ENCODE measurements at places on chromosomes 6 and 20. TPM values are rescaled to one million over a fixed set of nuclear protein-coding genes. Genes with fewer than 3 reads are reported as not detected.

- no peaks in the 10 kb centered on the region for H3K36me3 ChIP-seq
- no peaks in the 10 kb centered on the region for H3K27me3 ChIP-seq
- no peak for DNase-seq
- no peak overlapping the region for H3K27ac ChIP-seq
- peaks cover 8% of the 10 kb centered on the region for H3K4me1 ChIP-seq
- H3K4me3 ChIP-seq = no peak overlapping the region
Measured at GRCh38 chr6:18347021-18347577, 40.1 kb upstream of the RNF144B start.

VTA1 gene
- 42.2 TPM for total RNA-seq

DNA sequence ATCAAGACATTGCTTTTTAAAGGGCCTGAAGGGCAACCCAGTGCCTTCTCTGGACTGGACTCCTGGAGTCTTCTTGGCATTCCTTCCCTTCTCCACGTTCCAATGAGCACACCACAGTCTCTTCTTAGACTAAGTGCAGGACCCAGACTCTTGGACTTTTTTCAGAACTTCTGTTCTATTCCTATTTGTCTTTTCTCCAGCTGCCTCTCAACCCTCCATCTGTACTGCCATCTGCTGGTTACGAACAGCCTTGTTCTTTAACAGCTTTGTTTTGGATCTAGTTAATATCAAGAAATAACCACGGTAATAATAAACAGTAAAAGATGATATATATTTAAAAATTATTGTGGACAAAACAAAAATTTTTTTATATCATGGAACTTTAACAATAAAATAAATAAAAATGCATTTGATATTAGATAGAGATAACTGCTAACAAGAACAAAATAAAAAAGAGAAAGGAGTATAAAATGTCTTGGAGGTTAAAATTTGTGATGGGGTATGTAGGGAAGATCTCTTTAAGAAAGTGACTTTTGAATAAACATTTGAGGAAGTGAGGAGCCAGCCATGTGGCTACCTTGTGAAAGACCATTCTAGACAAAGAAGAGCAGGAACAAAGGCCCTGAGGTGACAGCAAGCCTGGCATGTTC, 105.1 kb upstream of the HCRTR2 start:
- no peaks in the 10 kb centered on the region for H3K36me3 ChIP-seq
- no peaks in the 10 kb centered on the region for H3K27me3 ChIP-seq
- H3K4me3 ChIP-seq = no peak overlapping the region
- no peaks in the 10 kb centered on the region for H3K4me1 ChIP-seq
- H3K27ac ChIP-seq = no peak overlapping the region

DNA sequence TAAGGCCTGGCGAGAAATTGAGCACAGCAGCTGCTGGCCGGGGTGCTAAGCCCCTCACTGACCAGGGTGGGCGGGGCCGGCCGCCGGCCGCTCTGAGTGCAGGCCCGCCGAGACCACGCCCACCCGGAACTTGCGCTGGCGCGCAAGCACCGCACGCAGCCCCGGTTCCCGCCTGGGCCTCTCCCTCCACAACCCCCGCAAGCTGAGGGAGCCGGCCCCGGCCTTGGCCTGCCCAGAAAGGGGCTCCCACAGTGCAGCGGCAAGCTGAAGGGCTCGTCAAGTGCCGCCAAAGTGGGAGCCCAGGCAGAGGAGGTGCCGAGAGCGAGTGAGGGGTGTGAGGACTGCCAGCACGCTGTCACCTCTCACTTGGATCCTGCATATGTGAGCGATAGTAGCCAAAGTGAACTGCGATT, 251.2 kb downstream of the GJA1 start:
- H3K36me3 ChIP-seq = no peaks in the 10 kb centered on the region
- no peak overlapping the region for H3K27ac ChIP-seq
- H3K4me1 ChIP-seq = no peaks in the 10 kb centered on the region
- DNase-seq = no peak

DNA sequence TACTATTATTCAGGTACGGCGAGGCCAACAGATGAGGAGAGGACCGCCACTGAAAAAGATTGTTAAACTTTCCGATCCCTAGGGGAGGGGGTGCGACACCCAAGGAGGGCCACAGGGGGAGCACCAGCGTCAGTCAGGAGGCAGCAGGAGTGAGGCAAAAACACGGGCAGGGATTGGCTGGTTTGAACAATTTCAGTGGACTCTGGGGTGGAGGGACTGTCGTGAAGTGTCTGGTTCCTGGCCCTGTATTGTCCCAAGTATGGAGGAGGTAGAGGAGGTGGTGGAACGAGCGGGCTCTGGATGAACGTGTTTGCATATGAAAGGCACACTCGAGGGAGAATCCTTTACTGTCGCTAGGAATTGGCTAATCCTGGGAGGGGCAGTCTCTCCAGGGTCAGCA, 32.5 kb upstream of the MCUR1 start:
- DNase-seq = no peak
- H3K27me3 ChIP-seq = no peaks in the 10 kb centered on the region
- no peaks in the 10 kb centered on the region for H3K36me3 ChIP-seq
- H3K27ac ChIP-seq = no peak overlapping the region
- H3K4me3 ChIP-seq = no peak overlapping the region

GRCh38 chr20:13694420-13695150, 55.9 kb upstream of the TASP1 start:
- H3K4me1 ChIP-seq = no peaks in the 10 kb centered on the region
- H3K27me3 ChIP-seq = no peaks in the 10 kb centered on the region
- H3K4me3 ChIP-seq = no peak overlapping the region
- no peak overlapping the region for H3K27ac ChIP-seq
- H3K36me3 ChIP-seq = no peaks in the 10 kb centered on the region
- DNase-seq = no peak

DNA sequence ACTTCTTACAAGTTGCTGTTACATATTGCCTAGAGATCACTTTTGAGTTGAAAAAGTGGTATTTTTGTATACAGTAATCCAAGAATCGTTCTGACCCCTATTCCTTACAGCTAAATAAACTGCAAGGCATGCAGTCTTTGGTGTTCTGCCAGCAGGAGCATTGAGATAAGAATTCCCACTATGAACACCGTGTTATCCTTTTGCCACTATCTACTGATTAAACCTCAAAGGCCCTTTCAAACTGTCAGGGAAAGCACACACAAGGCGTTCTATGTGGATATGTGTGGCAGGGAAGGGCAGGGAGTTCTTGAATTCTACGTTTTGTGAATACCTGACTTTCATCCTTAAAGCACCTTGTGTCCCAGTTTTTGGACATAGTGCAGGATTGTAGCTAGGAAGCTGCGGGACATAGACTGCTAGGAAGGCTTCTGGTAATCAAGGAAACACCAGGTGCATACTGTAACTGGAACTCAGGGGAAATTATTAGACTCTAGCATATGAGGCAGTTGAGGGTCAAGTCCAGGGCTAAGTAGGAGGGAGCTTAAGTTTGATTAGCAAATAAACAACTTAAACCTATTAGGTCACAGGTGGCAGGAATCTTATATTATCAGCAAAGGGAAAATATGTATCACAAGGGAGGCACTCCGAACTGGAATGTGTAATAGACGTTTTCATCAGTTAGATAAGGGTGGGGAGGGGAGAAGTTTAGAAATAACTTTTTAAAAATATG, 506.6 kb downstream of the RNF144B start:
- H3K4me3 ChIP-seq = no peak overlapping the region
- H3K4me1 ChIP-seq = no peaks in the 10 kb centered on the region
- H3K27me3 ChIP-seq = no peaks in the 10 kb centered on the region
- H3K36me3 ChIP-seq = no peaks in the 10 kb centered on the region

GRCh38 chr6:110419028-110419739, 3.8 kb upstream of the DDO start:
- H3K36me3 ChIP-seq = no peaks in the 10 kb centered on the region
- H3K27ac ChIP-seq = no peak overlapping the region
- H3K4me3 ChIP-seq = no peak overlapping the region
- no peaks in the 10 kb centered on the region for H3K27me3 ChIP-seq
- peaks cover 7% of the 10 kb centered on the region for H3K4me1 ChIP-seq

DNA sequence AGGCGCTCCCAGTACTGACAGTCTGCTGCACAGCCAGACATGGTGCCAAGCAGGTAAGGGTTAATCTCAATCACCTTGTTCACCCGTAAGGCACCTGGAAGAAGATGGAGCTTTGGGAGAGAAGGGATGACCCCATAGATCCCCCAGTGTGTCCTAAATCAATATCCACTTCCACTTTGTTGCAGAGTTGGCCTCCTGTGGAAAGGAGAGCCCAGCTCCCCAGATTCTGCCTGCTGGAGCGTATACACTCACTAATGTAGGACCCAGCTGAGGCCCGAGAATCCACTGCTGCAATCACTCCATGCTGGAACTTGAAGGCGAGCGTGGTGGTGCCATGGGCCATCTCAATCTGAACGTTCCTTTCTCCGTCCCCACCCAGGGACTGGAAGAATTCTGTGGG, 1.2 kb downstream of the PSMB8 start:
- DNase-seq = no peak

DNA sequence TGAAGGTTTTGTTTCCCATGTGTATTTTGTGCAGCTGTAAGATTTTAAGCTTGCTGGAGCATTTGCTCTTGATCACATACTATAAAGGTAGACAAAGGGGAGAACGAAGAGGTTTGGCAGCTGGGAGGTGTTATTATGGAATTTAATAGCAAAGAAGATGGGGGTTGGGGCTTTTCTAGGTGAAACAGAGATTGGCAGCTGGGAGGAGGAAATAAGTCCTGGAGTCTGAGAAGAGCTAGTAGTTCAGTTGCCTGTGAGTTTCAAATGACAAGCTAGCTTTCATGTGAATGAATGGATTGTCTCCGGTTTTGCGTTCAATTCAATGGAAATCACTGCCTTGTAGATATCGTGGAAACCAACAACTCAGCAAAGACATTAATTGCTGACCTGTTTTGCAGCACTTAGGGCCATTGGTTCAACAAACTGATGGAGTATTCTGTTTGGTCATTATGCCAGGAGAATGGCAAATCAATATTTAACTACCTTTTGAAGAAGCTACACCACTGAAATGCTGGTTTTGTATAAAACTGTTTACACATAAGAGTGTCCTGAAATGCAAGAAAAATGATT, 38.1 kb upstream of the FLRT3 start:
- H3K36me3 ChIP-seq = no peaks in the 10 kb centered on the region
- H3K27ac ChIP-seq = no peak overlapping the region
- no peak for DNase-seq
- H3K4me1 ChIP-seq = no peaks in the 10 kb centered on the region
- no peak overlapping the region for H3K4me3 ChIP-seq
- no peaks in the 10 kb centered on the region for H3K27me3 ChIP-seq

DNA sequence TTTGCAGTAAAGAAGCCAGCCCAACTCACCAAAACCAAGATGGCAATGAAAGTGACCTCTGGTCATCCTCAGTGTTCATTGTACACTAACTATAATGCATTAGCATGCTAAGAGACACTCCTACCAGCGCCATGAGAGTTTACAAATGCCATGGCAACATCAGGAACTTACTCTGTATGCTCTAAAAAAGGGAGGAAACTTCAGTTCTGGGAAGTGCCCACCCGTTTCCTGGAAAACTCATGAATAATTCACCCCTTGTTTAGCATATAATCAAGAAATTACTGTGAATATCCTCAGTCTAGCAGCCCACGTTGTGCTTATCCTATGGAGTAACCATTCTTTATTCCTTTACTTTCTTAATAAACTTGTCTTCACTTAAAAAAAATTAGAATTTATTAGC, 19.4 kb upstream of the TRERF1 start:
- H3K4me1 ChIP-seq = no peaks in the 10 kb centered on the region
- H3K36me3 ChIP-seq = no peaks in the 10 kb centered on the region
- H3K4me3 ChIP-seq = no peak overlapping the region
- H3K27me3 ChIP-seq = no peaks in the 10 kb centered on the region
